PC-3 (cell line): ENCODE measurements at places on chromosomes 7 and 10. TPM values are rescaled to one million over a fixed set of nuclear protein-coding genes. Genes with fewer than 3 reads are reported as not detected.

Gene MSS51
- total RNA-seq = 3.2 and 3.5 TPM in 2 replicates

Gene GPR15LG
- not detected in 2 replicates for total RNA-seq

Gene SLC18A2
- not detected in 2 replicates for total RNA-seq

Gene GIGYF1
- 25.9 and 26.6 TPM in 2 replicates for total RNA-seq

Gene NUTM2B
- 0.84 and 1.4 TPM in 2 replicates for total RNA-seq

Gene PNLIPRP2
- not detected in 2 replicates for total RNA-seq

Gene TBXAS1
- total RNA-seq = 21.8 and 27.5 TPM in 2 replicates

Gene OR2F1
- not detected in 2 replicates for total RNA-seq

Gene LAMB1
- 74.3 and 101 TPM in 2 replicates for total RNA-seq

Gene OGDH
- 66.2 and 67.2 TPM in 2 replicates for total RNA-seq

Gene GRB10
- 61.3 and 89.8 TPM in 2 replicates for total RNA-seq

Gene NEBL
- total RNA-seq = 14.7 and 18.8 TPM in 2 replicates
